ENCODE measurements at places on chromosomes 13 and 19.

DNA sequence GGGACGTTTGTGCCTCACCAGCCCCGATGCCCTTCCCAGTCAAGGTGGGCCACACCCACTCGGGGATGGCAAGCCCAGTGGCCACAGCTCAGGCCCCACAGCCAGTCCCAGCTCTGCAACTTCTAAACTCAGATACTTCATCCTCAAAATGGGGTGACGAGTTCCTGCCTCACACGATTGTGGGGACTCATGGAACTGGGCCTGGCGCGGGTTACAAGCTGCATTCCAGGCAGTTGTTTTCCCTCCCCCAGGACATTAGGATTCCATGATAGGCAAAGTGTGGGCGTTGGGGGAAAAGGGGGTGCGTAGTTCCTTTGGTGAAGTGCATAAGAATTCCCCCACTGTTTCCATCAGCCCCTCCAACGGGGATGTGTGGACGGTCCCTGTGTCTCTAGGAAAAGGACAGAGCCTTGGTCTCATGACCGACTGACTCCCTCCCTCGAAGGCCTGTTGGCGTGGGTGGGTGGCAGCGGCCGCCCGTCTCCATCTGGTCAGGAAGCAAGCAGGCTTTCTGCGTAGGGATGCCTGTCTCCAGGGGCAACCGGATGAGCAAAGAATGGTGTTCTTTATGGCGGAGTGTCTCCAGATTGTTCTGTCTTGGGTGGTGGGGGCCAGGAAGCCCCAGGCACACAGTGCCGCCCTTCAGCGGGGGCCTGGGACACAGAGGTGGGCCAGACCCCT is 21.1 kb upstream of the NPAS1 start:
- peak; percentile 13 for DNase-seq

DNA sequence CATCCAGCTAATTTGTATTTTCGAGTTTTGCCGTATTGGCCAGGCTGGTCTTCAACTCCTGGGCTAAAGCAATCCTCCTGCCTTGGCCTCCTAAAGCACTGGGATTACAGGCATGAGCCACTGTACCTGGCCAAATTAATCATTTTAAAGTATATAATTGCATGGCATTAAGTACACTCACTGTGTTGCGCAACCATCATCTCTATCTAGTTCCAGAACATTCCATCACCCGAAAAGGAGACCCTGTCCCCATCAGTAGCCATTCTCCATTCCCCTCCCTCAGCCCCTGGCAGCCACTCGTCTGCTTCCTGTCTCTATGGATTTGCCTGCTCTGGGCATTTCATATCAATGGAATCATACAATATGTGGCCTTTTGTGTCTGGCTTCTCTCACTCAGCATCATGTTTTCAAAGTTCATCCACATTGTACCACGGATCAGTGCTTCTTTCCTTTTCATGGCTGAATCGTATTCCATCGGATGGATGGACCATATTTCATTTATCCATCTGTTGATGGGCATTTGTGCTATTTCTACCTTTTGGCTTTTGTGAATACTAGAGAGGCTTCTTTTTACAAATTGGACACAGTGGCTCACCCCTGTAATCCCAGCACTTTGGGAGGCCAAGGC is 13.1 kb downstream of the PGPEP1 start:
- no peak for DNase-seq

GRCh38 chr13:79392882-79393563 is 13.0 kb downstream of the RBM26 start:
- DNase-seq, result no peak

DNA sequence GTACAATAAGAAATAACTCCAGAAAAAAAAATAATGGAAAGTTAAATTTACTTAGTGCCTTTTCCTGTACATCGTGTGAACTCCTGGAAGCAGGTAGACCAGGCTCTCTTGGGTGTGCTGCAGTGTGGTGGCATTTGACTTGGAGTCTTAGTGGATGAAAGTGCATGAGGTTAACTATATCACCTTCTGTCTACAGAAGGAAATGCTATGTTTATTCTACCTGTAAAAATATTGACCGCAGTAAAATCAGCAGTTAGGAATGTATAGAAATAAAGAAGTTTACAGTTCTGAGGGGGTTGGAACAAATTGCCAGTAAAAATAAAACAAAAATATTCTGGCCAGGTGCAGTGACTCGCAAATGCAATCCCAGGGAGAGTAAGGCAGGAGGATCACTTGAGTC is 722.1 kb downstream of the LIG4 start:
- DNase-seq, result no peak

- DNase-seq, result no peak
Measured at GRCh38 chr13:40207001-40207478, 459.4 kb downstream of the FOXO1 start.

DNA sequence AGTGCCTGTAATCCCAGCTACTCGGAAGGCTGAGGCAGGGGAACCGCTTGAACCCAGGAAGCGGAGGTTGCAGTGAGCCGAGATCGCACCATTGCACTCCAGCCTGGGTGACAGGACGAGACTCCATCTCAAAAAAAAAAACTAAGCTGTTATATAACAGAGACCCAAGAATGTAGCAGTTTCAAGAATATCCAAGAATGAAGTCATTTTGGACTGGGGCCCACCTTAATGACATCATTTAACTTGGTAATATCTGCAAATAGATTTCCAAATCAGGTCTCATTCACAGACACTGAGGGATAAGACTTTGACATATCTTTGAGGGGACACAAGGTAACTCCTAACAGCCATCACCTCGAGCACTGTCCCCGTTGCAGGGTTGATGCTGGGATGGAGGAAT is 36.5 kb upstream of the MRI1 start:
- no peak for DNase-seq

DNA sequence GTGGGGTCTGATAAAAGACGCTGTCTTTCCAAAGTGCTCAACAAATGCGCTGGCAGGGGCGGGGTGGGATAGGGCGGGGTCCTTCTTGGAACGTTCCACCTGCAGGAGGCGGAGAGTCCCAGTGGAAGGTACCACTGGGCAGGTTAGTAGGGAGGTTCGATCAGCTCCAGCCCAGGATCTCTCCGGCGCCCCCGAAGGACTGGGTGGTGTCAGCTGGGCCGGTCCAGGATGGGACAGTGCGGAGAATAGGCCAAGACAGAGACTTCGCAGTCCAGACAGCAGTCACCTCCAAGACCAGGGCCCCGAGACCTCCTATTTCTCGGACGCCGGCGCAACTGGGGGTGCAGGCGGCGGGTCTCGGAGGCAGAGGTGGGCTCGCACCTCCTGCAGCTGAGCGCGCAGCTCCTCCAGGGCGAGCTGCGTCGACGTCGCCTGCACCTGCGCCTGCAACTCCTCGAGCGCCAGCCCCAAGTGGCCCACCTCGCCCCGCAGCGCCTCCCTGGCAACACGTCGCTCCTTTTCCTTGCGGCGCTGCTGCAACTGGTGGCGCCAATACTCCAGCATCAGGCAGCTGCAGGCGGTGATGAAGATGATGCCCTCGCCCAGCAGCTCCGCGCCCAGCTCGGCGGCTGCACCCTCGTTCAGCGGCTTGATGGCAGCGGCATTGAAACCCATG is 21.6 kb downstream of the VASP start:
- DNase-seq, result peak; percentile 71

GRCh38 chr13:107348471-107348870 is 780.5 kb upstream of the ARGLU1 start:
- DNase-seq, result no peak

DNA sequence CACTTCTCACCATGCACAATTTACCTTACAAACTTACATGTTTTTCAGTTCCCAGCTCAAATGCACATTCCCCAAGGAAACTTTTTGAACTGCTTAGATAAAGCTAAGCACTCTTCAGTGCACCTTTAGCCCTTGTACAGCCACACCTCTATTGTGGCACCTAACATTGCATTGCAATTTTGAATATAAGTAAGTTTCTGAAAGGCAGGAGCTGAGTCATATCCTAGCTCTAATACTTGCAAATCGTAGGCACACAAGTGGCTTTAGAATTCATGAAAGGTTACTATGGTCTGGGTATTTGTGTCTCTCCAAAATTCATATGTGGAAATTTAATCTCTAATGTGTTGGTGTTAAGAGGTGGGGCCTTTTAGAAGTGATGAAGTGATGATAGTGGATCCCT is 4.9 kb upstream of the ESD start:
- no peak for DNase-seq

- DNase-seq, result peak; percentile 8
Measured at GRCh38 chr13:113034451-113035212, 65.6 kb downstream of the MCF2L start.

- DNase-seq, result no peak
Measured at GRCh38 chr13:39959497-39960144, 304.2 kb downstream of the COG6 start.

DNA sequence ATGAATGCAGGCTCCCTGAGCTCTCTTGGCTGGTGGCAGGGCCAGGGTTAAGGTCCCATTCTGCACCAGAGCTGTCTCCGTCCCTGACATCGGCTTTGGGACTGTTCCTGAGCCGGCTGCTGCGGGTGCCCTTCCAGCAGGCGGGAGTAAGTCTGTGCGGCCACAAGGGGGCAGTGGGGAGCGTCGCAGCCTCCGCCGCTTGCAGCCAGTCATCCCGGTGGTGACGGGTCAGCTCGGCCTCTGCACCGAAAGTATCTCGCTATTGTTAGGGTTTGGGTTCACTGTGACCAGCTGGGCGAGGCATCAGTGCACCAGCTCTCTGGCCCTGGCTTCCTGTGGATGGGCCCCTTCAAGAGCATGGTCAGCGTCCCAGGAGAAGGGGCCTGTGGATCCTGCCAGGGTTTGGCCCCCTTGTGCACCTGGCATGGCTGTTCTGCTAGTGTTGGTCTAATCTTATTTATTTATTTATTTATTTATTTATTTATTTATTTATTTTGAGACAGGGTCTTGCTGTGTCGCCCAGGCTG is 15.1 kb downstream of the NDUFB7 start:
- DNase-seq, result peak; percentile 67

- DNase-seq, result no peak
Measured at GRCh38 chr13:63025741-63026140, 1610.1 kb upstream of the PCDH20 start.

DNA sequence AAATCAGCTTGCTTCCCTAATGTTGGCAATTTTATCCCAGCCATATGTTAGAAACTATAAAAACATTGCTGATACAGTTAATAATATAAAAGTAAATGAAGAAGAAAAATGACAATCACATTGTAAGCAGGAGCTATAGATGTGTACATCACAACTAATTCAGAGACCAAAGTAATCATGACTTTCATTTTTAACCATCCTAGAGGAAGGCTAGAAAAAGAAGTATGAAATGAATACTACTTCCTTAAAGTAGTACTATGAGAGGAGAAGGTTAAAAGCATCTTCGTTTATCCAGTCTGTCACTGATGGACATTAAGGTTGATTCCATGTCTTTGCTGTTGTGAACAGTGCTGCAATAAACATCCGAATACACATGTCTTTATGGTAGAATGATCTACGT is 135.5 kb downstream of the IRS2 start:
- DNase-seq, result no peak

GRCh38 chr13:90867336-90867683 is 480.2 kb upstream of the MIR17HG start:
- DNase-seq, result peak; percentile 47

GRCh38 chr19:51509823-51510660 is 8.4 kb upstream of the SIGLEC12 start:
- no peak for DNase-seq
